ENCODE measurements at places on chromosomes 7 and 10.

GRCh38 chr7:76997381-76998284 lies 34.5 kb downstream of the SPDYE17 start:
- no peak for DNase-seq

DNA sequence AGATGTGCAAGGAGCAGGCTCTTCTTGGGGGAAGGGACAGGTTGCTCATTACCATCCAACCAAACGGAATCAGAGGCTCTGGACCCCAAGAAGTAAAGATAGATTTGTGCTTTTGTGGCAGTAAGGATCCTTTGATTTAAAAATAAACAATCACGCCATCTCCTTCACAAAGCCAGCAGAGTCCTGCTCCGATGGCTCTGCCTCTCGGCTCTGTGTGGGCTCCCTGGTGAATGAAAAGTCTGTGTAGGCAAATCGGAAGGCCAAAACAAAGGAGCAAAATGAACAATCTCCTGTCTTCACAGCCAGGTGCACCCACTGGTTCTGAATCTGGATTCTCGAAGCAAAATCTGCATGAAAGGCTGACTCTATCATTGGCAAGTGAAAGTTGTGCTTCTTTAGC lies 3.8 kb downstream of the PTPRN2 start:
- DNase-seq: no peak

GRCh38 chr10:114157912-114158311 lies 16.1 kb downstream of the CCDC186 start:
- DNase-seq: no peak

- no peak for DNase-seq
Measured at GRCh38 chr10:132186488-132187429, at the start of gene DPYSL4. Gene DPYSL4, plus strand, starts transcription at chr10:132186948. Its CDS starts 116 bp downstream, at chr10:132187064.

- DNase-seq: no peak
Measured at GRCh38 chr10:13417459-13418126, 69.5 kb upstream of the SEPHS1 start.

GRCh38 chr7:73647725-73648592 lies 19.7 kb upstream of the VPS37D start:
- no peak for DNase-seq

DNA sequence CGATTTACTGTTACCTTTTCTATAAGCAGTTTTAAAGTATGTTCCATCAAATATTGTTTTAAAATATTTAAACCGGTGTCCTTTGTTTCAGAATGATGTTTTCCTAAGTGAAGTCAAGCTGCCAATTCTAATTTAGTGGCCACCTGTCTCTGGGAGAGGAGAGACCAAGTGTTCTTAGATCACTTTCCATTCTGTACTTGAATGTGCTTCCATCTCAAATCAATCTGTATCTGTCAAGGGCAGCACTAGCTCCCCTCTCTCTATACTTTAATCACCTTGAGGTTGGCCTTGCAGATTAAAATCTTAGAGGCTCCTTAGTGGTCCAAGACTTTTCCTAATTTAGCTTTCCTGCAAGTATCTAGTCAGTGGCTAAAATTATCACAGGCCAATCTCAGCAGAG lies 49.6 kb downstream of the LGI1 start:
- DNase-seq: no peak

DNA sequence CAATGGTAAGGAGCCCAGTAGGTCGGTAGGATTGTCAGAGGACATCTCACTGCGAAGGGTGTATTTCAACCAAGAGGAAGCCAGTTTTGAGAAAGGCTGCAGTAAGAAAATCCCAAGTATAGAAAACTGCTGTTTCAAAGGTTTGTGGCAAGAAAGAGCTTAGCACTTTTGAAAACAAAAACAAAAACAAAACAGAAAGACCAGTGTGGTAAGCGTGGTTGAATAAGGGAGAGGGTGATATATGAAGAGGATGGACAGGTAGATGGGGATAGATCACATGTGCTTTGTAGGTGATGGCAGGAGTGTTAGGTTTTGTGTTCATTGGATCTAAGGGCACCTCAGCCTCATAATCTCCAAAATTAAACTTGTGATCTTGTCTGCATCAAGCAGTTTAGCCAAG lies 141.6 kb upstream of the WNT16 start:
- no peak for DNase-seq

- no peak for DNase-seq
Measured at GRCh38 chr10:37436357-37436756, 311.0 kb downstream of the ANKRD30A start.

GRCh38 chr7:29604052-29604451 lies 40.4 kb downstream of the PRR15 start:
- no peak for DNase-seq

GRCh38 chr10:23556727-23557440 lies 118.0 kb downstream of the OTUD1 start:
- DNase-seq: no peak

DNA sequence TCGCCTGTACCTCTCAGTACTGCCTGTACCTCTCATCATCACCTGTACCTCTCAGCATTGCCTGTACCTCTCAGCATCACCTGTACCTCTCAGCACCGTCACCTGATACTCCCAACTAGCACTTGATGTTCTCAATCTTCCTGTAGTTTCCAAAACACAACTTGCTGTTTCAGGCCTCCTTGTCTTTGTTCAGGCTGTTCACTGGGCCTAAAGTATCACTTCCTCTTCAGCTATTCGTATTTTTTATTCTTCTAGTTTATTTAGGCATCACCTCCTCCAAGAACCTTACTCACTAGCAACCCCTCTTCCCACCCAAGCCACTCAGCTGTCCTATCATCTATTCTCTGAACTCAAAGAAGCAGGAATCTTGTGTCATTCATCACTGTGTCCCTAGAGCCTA lies 24.1 kb downstream of the OR6B1 start:
- no peak for DNase-seq

- DNase-seq: no peak
Measured at GRCh38 chr10:125121003-125121402, 39.4 kb downstream of the CTBP2 start.

- no peak for DNase-seq
Measured at GRCh38 chr7:19557726-19558465, 150.9 kb downstream of the POLR1F start.

DNA sequence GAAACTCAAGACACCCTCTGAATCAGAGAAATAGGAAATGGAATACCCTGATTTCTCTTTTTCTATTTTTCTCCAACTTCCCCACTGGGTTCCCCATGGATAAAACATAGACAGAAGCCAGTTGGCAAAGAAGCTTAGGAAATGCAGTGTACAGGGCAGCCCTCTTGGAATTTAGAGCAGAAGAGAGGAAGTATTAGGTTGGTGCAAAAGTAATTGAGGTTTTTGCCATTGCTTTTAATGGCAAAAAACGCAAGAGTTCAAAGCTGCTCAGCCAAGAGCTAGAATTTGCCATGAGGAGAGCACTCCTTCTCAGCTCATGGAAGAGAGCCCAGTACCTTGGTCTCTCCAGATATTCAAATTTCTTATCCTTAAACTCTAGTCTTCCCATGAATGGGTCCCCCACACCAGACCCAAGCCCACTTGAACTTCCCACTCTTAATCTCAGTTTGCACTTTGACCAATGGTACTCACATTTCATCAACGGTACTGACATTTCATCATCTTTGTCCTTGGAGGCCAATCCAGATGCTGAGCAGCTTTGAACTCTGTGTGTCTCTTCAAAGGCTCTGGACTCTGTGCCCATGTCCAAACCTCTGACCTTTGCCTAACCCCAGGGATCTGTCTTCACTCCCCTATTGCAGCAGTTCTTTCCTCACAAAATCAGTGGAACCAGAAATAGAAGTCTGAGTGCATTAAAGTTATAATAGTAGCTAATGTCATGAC lies 73.2 kb upstream of the PPP1R3C start:
- DNase-seq: no peak

- no peak for DNase-seq
Measured at GRCh38 chr7:115009736-115010440, 88.0 kb downstream of the MDFIC start.

GRCh38 chr7:116836048-116836447 lies 26.3 kb upstream of the CAPZA2 start:
- DNase-seq: no peak

DNA sequence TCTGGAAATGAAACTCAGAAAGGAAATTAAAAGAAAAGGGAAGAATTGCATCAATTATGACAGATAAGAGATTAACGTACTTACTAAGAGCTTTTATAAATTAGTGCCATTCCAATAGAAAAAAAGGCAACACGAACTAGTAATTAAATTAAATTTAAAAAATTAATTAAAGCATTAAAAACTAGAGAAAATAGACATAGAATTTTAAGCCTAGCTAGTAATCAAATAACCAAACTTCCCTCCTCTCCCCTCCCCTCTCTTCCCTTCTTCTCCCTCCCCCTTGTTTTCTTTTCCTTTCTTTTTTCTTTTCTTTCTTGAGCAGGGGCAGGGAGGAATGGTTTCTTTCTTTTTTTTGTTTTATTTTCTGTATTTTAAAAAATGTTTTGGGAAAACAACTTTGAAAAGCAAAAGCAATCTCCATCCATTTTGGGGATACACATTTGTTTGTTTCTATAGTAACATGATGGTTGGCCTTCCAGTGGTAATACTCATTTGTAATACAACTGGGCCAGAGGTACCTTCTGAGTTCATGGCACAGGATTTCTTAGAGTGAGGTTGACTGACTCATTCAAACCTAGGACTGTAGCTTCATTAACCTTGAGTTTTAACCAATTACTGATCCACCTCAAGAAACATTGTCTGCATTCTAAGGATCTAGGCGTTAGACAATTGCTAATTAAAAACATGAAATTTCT lies 132.6 kb downstream of the ST7 start:
- DNase-seq: no peak

DNA sequence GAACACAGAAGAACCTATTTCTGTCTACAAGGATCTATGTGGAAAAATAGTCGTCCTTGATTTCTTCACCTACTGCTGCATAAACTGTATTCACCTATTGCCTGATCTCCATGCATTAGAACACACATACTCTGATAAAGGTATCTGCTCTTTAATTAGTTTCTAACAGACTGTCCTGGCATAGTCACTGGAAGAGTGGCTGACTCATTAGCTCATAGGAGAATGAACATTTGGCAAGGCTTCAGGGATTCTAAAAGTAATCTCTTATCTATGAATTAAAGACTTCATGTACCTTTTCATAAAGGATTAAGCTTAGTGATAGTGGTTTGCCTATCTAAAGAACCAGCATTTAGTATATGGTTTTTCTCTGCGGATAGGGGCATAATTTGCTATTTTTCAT lies 4.1 kb downstream of the NHLRC2 start:
- DNase-seq: no peak

GRCh38 chr10:121595806-121596688 lies 2.2 kb downstream of the FGFR2 start:
- no peak for DNase-seq

DNA sequence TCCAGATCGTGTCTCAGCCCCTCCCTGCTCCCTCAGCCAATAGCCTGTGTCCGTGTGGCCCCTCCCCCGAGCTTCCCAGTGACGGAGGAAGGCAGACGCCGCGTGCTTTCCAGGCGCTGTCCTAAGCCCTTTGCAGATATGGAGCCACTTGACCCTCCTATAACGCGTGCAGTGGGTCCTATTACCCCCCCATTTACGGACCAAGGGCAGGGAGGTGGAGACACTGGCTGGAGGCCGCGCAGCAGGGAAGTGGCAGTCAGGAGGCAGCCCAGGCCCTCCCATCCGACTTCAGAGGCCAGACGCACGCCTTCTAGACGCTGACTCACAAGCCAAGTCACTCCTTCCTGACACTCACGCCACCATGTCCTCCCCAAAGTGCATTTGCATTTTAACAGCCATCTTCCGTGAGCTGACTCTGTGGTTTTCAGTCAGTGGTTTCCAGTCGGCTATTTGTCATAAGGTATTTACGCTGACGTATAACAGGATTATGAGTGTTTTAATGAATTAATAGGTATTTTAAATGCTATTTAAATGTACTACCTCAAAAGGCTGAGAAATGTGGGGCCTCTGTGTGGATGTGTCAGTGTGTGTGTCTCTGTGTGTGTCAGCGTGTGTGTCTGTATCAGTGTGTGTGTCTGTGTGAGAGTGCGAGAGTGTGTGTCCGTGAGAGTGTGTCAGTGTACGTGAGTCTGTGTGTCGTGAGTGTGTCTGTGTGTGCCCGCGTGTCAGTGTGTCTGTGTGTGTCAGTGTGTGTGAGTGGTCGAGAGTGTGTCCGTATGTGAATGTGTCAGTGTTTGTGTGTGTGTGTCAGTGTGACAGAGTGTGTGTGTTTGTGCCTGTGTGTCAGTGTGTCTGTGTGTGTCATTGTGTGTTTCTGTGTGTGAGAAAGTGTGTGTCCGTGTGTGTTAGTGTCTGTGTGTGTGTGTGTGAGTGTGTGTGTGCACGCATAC lies 92.0 kb upstream of the INSIG1 start:
- peak; percentile 77 for DNase-seq

DNA sequence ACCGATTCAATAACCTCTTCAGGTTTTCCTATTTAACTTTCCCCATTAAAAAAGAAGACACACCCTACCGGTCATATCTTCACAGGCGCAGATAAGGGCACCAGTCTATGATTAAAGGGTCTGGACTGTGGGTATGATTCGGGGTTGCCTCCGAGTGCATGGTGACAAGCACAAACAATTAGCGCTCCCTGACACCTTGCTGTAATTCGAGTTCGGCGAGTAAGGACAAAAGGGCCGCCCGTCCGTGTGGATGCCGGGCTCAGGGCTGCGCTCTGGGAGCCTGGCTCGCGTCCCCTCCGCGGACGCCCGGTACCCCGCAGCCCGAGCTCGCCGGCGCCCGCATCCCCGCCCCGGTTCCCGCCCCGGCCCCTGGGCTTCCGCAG lies 111.9 kb upstream of the RHEB start:
- peak; percentile 17 for DNase-seq

GRCh38 chr7:118349604-118350003 lies 125.1 kb downstream of the ANKRD7 start:
- DNase-seq: no peak

- DNase-seq: no peak
Measured at GRCh38 chr10:32951111-32951510, 6.9 kb downstream of the ITGB1 start.

- DNase-seq: no peak
Measured at GRCh38 chr7:100169147-100169850, 882 bp upstream of the GAL3ST4 start.

- DNase-seq: no peak
Measured at GRCh38 chr7:123424463-123424862, 109.9 kb downstream of the IQUB start.

DNA sequence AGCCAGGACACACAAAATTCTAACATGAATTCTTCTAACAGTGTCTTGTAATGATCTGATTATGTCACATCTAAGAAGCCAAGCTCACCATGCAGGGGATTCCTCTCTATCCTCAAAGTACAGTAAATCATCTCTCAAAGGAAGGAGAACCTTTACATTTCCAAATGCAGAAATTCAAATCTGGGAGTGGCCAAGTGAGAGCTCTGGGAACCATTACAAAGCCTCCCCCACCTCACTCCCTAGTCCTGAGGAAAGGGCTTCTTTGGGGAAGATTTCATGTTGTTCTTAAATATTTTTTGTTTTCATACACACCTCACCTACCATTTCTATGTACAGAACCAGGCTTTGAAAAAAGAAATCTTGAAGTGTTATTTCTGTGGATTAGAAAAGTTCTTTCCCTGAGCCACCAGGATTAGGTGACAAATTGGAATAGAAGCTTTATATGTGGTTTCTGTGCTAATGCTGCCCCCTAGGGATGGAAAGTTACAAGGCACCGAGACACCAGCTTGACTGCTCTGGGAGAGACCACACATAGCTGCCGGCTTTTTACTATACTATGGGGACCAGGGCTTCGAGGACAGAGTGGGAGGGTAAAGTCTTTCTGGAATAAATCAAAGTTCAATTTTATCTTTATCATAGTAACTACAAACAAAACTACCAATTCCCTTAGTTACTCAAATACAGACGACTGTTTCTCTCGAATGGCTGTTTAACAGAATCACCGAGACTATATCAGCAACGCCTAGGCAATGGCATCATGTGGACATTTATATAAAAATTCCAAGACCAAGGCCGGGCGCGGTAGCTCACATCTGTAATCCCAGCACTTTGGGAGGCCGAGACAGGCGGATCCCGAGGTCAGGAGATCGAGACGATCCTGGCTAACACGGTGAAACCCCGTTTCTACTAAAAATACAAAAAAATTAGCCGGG lies 116.1 kb downstream of the RNF216 start:
- peak; percentile 37 for DNase-seq

Measured in stimulated activated CD8-positive, alpha-beta memory T cell treated with anti-CD3 and anti-CD28 coated beads, Interleukin-15, amount 100 ng/mL, for 4 hours (primary cell).